T-helper 1 cell (primary cell): ENCODE measurements at places on chromosomes 5 and 9.

- no peak for DNase-seq
Measured at GRCh38 chr5:53023969-53024368, 34.8 kb downstream of the ITGA2 start.

DNA sequence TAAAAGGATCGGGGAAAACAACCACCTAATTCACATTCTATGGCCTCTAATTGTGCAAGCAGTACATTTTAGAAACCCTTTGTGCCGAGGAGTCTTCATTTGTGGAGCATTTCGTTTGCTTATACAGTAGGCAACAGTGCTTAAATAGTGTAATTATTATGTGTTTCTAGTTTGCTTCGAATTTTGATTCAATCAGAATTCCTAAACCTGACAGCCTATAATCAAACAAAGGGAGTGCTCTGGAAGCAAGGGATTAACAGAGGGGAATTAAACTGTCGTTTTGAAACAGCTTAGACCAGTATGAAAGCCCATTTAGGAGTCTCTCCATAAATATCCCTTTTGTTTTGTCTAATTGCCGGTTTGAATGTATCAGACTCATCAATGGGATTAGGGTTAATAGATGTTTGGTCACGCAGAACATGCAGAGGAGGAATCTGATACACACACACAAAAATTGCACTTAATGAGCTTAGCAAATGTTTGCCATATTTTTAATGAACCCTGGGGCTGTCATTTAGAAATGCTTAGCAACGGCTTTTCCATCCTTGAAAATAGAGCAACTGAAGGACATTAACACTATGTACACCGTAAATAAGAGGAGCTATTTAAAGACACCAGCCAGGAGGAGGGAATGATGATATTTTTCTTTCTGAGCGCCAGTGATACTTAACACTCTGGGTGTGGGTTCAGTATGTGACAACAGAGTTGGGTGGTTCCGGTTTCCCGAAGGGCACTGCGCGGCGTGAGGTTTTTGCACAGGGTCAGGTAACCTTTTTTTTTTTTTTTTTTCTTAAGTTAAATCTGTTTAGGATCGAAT, 404.7 kb downstream of the TLE4 start:
- no peak for DNase-seq

DNA sequence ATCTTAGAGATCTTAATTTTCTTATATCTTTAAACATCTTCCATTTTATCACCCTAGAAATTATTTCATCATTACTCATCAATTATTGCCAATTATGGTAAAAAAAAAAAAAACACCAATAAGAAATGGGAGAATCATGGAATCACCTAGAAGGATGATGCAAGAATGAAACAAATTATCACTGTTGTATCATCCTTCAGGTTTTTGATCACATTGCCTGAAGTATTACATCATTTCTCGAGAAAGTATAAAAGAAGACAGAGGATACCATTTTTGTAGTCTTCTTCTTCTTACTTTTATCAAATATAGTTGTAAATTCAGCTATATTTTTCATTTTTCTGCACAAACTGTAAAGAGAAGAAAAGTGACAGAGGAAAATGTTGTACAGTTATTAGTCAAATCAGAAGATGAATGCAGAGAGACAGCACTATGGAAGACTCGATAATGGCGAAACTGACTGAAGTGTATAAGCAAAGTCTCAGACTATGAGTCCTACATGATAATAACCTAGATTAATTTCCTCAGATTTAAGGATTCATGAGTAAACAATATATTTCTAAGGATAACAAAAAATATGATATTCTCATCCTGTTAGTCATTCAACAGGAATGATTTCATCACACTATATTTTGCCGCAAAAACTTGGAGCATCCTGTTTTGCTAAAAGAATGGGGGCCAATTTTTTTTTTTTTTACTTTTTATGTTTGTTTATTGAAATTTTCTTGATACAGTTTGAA, 5.9 kb upstream of the STC2 start:
- DNase-seq, result no peak

GRCh38 chr9:16217943-16218701, 652.3 kb downstream of the BNC2 start:
- DNase-seq, result no peak

DNA sequence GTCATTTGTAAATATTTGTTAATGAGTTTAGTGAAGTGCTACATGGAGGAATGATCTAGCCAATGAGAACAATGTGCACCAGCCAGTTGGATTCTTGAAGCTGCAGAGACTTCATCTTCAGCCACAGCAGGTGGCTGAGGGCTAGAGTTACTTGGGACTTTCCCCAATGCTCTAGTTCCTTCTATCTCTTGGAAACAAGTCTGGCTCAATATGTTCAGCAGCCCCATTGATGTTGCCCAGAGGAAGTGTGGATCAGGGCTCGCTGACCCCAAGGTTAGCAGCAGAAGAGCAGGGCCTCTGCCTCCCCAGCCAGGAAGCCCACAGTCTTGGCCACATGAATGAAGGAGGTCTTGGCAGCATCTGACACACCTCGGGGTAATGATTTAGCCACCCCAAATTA, 117.5 kb downstream of the SLC1A3 start:
- no peak for DNase-seq

DNA sequence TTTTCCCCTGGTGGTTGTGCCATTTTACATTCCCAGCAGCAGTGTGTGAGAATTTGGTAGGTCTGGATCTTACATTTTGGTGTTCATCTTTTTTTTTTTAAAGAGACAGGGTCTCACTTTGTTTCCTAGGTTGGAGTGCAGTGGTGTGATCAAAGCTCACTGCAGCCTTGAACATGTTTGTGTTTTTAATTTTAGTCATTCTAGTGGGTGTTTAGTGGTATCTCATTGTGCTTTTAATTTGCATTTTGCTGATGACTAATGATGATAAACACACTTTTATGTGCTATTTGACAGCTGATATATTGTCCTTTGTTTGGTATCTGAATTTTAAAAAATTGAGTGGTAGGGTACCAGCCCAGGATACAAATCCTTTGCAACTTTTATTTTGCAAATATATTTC, 53.4 kb upstream of the POMT1 start:
- no peak for DNase-seq

- no peak for DNase-seq
Measured at GRCh38 chr5:15574806-15575325, 74.9 kb downstream of the FBXL7 start.

- no peak for DNase-seq
Measured at GRCh38 chr9:389159-389558, 174.5 kb downstream of the DOCK8 start.

GRCh38 chr5:141966275-141966962, 2.5 kb upstream of the RNF14 start:
- DNase-seq, result no peak

- no peak for DNase-seq
Measured at GRCh38 chr9:116039312-116039711, 114.3 kb upstream of the PAPPA start.

DNA sequence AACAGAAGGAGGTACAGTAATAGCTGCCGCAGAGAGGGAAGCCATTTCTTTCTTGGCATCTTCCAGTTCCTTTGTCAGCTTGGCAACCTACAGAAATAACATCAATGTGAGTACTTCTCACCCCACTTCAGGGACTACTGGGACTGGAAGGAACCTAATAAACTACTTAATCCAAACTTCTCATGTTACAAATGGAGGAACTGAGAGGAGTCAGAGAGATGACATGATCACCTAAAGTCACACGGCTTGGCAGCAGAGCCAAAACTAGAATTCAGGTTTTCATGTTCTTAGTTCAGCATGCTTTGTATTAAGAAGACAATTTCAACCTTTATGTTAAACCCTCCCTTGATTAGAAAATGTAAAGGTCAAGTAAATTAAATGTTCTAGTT, 44.7 kb downstream of the DIAPH1 start:
- DNase-seq, result no peak

DNA sequence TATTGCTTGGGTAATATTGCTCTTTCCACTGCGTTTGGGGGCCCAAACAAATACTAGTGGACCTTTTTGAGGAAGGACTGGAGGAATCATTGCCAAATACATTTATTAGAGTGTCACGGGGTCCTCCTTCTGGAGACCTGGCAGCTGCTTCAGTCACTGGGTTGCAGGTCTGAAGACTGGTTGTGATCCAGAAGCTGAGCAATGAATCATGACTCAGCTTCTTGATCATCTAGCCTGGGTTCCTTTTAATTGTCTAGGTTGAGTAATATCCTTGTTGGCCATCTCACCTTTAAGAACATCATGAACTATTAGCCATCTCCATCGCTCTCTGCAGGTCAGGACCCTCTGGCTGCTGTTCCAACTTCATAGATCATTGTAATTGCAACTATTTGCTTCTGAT, 15.4 kb upstream of the UBAP1 start:
- DNase-seq, result no peak

DNA sequence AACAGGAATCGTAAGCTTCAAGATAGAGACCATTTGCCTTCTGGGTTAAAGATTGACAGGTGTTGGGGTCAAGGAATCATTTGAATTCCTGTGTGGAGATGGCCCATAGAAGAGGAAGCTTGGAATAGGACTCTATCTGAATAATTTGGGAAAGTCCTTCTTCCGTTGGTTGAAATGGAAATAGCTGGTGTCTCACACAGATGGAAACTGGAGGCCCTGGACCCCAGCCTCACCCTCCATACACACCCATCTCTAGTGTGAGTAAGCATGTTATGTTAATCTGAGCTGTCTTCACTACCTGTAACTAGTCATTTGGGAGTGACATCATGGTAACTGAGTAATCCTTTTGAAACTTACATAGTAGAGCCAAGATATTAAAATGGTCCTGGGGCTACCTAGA, 184.4 kb downstream of the CD180 start:
- DNase-seq, result no peak

GRCh38 chr5:32258424-32258823, 54.3 kb downstream of the MTMR12 start:
- no peak for DNase-seq

- no peak for DNase-seq
Measured at GRCh38 chr5:172777881-172778814, 7.2 kb upstream of the DUSP1 start.

GRCh38 chr9:99024959-99025358, 80.0 kb upstream of the TGFBR1 start:
- DNase-seq, result no peak

DNA sequence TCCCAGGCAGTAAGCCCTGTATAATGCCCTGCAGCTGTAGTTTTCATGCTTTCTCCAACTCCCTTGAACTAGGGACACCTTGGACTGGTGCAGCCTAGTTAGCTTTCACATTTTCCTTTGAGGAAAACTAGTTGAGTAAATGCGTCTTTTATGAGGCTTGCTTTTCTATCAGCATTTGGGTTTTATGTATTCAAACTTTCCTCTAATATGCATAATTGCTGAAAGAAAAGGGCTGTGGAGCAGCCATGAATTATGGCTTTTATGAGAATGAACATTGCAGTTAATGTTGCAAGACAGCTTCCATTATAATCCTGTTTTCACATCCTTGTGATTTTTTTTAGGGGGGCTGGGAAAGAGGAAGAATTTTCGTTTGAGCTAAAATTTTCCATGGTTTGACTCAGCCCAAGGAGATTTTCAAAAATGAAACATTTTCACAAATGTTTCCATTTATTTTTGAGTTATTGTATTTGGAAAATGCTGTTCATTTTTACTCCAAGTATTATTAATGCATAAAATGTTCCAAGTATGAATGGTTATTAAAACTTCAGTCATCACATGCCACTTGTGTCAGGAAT, 57.9 kb upstream of the PPP3R2 start:
- DNase-seq, result no peak
